T-helper 17 cell (primary cell): ENCODE measurements at places on chromosomes 2 and 18. TPM values are rescaled to one million over a fixed set of nuclear protein-coding genes. Genes with fewer than 3 reads are reported as not detected.

DNA sequence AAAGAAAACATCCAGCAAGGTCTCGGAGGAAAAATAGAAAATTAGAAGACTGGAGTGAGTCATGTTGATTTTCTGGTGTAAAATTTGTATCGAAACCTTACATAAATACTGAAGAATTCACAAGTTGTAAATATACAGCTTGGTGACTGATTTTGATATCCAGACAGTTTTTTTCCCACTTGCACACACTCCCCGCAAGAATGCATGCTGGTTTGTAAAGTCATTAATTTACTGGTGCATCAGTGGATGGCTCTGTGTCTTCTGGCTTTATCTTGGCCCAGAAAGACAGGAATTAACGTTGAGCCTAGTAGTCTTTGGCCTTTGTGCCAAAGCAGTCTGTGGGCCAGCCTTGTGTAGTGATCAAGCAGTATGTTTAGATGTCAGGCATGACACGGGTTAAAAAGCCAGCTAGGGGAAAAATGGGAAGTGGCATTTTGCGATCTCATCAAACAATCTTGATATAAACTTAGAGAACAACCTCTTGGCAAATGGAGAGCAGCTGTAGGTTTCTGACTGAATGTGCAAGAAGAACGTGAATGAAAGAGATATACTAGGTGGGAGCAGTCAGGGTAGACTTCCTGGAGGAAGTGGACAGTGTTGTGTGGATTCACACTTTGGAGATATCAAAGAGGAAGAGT, 22.7 kb upstream of the CASP8 start:
- DNase-seq, result no peak

- DNase-seq, result no peak
Measured at GRCh38 chr2:168311261-168311910, 64.0 kb upstream of the STK39 start.

- no peak for DNase-seq
Measured at GRCh38 chr2:216776066-216776850, 80.9 kb upstream of the IGFBP5 start.

DNA sequence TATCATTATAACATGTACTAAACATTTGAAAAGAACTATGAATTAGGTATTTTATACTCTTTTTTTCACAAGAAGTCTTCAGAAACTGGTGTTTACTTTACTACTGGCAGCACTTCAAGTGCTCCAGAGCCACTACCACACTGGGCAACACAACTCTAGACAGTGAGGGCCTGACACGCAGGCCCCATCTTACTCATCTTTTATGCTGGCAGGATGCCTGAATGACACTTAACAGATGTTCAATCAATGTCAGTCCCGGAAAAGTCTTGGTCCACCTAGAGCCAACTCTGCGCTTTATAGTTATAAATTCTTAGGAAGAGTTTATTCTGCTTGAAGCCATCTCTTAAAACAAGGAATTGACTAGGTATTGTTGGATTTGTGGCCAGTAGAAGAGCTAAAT, 8.7 kb upstream of the WIPF1 start:
- no peak for DNase-seq

DNA sequence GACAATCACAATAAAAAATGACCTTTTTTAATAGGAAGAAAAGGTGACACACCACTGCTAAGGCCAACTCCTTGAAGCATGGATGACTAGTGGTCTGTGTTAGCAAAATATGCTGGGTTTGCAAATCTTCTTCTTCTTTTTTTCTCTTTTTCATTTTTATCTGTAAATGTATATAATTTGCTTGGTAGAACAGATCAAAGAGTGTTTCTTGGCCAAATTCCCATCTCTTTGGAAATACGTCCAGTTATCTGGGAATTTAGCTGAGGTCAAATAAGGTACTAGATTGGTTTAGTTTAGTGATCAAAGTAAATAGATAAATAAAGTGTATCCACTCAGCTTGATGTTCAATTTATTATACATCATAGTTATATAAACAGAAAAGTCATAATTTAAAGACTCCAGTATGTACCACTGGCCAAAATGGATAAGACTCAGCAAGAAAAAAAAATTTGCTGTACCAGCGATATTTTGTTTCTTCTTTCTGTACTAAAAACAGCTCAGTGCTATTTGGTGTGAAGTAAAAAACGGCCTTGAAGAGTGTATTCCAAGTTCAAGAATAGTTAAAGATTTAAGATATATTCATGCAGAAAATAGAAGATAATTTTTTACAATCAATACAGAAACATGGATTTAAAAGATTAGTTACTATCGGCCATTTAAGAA, 738.6 kb upstream of the PIK3C3 start:
- DNase-seq, result no peak

DNA sequence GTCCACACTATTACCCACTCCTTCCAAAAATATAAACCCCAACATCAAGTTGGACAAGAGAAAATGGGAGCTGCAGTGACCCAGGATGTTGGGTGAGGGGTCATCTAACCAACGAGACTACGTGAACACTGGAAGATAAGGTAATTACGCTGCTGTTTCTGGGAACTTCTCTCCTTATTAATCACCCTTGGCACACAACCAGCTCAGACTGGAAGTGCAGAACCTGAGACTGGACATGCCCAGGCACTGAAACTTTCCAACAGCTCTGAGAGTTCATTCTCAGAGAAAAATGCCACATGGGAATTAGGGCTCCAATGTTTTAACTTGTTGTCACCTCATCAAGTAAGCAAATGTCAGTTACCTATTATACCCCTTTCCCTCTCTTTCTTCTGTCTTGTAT, 135.3 kb downstream of the CCDC148 start:
- no peak for DNase-seq

DNA sequence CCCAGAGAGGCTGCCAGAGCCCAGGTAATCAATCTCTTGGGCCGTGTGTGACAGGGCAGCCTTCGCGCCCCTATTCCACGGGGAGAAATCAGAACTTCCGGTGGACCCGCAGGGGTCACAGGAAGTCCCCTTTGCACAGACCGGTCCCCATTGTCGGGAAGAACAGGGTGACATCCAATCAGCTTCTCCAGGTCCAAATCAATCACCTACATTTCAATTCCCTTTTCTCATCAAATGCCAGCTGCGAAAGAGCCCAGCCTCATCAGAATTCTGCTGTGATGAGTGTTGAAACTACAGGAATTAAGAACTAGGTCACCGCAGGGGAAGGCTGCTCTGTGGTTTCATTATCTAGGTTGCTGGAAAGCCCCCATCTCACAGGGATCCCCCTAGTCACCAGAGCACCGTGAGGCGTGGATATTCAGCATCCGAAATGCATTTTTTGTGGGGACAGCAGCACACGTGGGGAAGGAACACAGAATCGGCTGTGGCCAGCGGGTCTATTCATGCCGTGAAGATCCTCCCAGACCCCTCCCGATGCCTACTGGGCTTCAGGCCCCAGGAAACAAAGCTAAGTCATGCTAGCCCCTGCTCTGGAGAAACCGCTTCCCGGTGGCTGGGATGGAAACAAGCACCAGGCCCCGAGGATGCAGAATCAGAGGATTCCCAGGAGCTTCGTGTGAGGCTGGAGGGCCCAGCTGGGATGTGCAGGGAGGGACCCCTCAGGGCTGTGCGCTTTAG, 193.7 kb upstream of the ID2 start:
- peak; percentile 73 for DNase-seq

DNA sequence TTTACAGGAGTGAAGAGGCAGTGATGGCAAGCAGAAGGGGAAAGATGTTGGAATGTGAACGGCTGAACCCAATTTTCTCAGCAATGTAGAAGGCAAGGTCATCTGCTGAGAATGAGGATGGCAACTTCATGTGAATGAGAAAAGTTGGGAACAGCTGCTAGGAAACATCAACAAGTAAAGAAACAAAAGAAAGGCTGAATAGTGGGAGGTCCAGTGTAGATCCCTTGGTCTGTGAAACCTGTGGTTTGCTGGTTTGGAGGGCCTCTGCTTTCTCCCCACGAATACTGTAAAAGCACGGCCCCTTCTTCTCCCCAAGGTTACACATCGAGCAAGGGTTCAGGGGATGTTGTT, 27.4 kb downstream of the MARCHF4 start:
- no peak for DNase-seq

DNA sequence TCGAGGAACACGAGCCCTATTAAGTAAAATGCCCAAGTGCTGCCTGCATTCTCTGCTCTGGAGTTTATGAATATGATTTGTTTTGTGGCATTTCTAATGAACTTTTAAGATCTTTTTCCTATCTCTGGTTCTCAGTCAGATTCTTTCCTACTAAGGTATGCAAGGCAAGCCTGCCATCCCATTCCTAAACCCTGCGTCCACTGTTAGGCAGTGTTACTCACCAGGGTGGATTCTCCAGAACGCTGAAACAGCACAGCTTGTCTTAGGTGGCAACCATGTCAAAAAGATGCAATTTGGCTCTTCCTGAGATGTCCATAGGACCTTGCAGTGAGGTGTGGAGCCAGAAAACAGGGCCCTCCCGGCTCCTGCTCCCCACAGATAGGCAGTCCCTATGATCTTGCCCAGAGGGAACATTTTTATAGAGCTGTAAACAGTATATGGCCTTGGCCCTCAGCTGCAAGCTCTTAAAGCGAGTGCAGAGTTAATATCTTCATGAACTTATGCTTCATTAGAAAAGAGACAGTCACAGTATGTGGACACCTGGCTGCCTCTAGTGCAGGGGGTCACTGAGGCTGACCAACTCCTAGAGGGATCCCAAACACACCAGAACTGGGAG, 84.4 kb downstream of the TPGS2 start:
- DNase-seq, result no peak

GRCh38 chr2:211070547-211070946, 514.1 kb downstream of the CPS1 start:
- DNase-seq, result no peak

DNA sequence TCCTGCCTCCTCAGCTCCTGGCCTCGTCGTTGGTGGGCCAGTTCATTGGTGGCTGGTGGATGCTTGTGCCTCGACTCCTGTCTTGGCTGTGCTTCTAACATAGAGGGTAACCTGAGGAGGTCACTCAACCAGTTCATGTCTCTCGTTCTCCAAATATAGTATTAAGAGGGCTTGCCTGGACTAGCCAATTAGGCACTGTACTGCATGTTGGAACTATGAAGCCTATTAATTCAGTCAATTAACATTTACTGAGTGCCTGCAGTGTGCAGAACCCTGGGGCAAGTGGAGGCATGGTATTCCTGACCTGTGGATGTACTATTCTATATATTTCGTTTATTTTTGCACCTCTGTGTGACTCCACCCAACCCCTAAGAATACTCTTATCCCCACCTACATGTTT, 89.9 kb upstream of the PELI1 start:
- no peak for DNase-seq

DNA sequence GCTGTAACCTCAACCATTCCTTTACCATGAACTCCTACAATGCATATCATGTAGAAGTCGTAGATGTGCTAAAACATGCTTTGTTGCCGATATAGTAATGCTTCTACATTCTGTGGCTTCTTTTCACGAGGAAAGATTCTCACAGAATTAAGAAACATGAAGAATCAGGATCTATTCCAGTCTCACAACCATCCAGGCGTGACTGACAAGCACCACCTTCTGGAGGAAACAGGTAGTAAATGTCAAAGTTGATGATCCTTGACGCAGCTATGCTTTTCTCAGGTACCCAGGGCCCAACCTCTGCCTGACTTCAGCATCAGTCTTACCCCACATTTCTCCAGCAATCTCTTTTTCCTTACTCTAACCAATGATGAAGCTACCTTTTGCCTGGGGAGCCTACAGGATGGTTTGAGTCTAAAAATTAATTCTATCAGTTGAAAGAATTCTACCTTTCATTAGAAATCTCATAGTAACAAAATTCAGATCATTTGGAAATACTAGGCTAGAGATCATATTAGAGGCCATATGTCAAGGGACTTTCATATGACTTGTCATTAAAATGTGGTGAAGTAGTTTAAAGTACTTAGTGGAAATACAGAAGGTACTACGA, 123.3 kb upstream of the RND3 start:
- no peak for DNase-seq

DNA sequence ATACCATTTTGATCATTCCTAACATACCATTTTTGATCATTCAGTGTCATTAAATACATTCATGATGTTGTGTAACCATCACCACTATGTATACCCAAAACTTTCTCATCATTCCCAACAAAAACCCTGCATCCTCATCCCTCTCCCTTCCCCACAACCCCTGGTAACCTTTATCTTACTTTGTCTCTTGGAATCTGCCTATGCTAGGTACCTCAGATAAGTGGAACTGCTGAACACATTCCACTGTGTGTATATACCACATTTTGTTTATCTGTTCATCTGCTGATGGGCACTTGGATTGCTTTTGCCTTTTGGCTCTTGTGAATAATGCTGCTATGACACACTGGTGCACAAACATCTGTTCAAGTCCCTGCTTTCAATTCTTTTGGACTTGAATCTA, 83.8 kb upstream of the TFCP2L1 start:
- DNase-seq, result no peak

GRCh38 chr2:228039752-228040534, 141.5 kb downstream of the SPHKAP start:
- DNase-seq, result no peak

DNA sequence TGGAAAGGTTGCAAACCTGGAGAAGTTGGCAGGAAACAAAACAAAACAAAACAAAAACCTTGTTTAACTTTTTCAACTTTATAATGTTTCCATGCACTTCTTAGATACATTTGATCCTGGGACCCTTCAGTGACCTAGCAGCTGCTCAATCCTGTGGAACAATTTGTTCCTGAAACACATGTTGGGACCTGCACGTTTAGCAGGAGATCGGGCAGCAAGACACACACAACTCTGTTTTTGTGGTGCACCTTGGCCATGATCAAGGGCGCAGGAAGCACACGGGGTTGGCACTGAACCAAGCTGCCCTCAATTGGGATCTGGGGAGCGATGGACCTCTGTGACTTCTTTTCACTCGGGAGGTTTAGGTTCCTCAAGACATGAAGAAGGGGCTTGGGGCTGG, 268.7 kb downstream of the LOXHD1 start:
- DNase-seq, result no peak

DNA sequence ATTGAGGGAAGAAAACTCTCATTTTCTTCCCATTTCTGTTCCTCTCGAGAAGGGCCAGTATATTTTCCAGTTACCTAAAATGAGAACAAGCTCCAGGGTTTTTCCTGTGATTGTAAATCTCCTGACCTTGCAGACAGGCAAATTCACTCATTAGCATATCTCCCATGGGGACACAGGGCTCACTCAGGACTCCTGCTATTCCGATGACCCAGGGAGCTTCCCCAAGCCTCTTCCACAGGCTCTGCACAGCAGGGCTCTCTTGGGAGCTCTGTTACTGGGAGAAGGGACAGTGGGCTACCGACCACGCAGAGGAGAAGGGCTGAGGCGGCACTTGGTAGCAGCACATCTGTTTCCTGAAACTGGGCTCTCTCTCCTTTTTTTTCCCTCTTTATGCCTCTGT, 135.2 kb upstream of the CAPN13 start:
- DNase-seq, result no peak

The MSTN gene
- total RNA-seq, result 0.10 TPM

The FBXO11 gene
- total RNA-seq, result 95.7 TPM

The PTH2R gene
- total RNA-seq, result 0.27 TPM

The APLF gene
- 5.3 TPM for total RNA-seq
